Gastroesophageal sphincter (tissue), 4 donors: ENCODE measurements at places on chromosomes 2 and 18. TPM values are rescaled to one million over a fixed set of nuclear protein-coding genes. Genes with fewer than 3 reads are reported as not detected.

The METTL5 gene
- 62.1 TPM for total RNA-seq

The SP140L gene
- total RNA-seq: 6.8 TPM

The CNGA3 gene
- 10.6 TPM for total RNA-seq

The ASB18 gene
- total RNA-seq: not detected

The GATA6 gene
- 9.5 TPM for total RNA-seq

The DOK1 gene
- total RNA-seq: 18.7 TPM

The VAMP8 gene
- total RNA-seq: 4.9 TPM

The ORMDL1 gene
- total RNA-seq: 63.9 TPM
